Gastrocnemius medialis (tissue), 4 donors: ENCODE measurements at places on chromosomes 16 and 17.
A peak's percentile ranks its signal among the peaks of the same experiment; 100 is the strongest.

GRCh38 chr17:63515426-63515825 is 7.7 kb upstream of the KCNH6 start:
- no peak for DNase-seq
- no peaks in the 10 kb centered on the region for H3K4me1 ChIP-seq
- no peaks in the 10 kb centered on the region for H3K27me3 ChIP-seq
- H3K36me3 ChIP-seq: no peaks in the 10 kb centered on the region
- H3K27ac ChIP-seq: no peak overlapping the region

GRCh38 chr16:30113711-30114333 is 485 bp upstream of the GDPD3 start:
- H3K27ac ChIP-seq: no peak overlapping the region
- no peaks in the 10 kb centered on the region for H3K27me3 ChIP-seq
- no peak overlapping the region for H3K4me3 ChIP-seq
- H3K4me1 ChIP-seq: no peaks in the 10 kb centered on the region
- no peak for DNase-seq

- no peak for DNase-seq
- no peaks in the 10 kb centered on the region for H3K36me3 ChIP-seq
- H3K27me3 ChIP-seq: no peaks in the 10 kb centered on the region
- peaks cover 3% of the 10 kb centered on the region for H3K4me1 ChIP-seq
Observed at GRCh38 chr17:2297023-2297422, 6.6 kb downstream of the SMG6 start.

DNA sequence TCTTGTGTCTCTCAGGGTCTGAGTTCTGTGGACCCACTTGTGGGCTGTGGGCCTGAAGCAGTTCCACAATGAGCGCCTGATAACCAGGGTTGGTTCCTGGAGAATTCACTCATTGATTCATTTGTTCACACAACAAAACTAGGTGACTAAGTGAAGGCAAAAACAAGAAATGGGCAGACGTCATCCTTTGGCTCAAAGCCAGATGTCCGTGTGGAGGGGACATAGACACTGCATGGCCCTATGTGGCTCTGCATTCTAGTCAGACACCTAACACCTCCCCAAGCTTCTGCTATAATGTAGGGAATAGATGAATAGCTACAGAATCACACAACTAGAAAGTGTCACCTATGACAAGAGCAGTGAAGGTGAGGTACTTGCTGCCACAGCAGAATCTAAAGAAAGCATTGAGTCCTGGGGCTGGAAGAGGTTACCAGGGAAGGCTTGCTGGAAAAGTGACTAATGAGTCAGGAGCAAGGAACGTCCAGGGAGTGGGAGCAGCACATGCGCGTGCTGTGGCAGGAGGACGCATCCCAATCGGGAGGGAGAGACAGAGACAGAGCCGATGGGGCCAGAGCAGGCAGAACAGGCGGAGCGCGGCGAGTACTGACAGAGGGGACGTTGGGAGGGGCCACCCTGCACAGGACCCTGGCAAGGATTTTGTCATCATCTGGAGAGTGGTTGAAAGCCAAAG is 58.9 kb downstream of the CES1 start:
- no peak for DNase-seq
- H3K36me3 ChIP-seq: no peaks in the 10 kb centered on the region
- H3K27ac ChIP-seq: no peak overlapping the region
- no peak overlapping the region for H3K4me3 ChIP-seq
- H3K4me1 ChIP-seq: no peaks in the 10 kb centered on the region

GRCh38 chr16:61182391-61182790 is 853.8 kb downstream of the CDH8 start:
- no peaks in the 10 kb centered on the region for H3K4me1 ChIP-seq
- no peak overlapping the region for H3K27ac ChIP-seq
- no peak overlapping the region for H3K4me3 ChIP-seq
- DNase-seq: no peak
- no peaks in the 10 kb centered on the region for H3K27me3 ChIP-seq
- H3K36me3 ChIP-seq: no peaks in the 10 kb centered on the region

DNA sequence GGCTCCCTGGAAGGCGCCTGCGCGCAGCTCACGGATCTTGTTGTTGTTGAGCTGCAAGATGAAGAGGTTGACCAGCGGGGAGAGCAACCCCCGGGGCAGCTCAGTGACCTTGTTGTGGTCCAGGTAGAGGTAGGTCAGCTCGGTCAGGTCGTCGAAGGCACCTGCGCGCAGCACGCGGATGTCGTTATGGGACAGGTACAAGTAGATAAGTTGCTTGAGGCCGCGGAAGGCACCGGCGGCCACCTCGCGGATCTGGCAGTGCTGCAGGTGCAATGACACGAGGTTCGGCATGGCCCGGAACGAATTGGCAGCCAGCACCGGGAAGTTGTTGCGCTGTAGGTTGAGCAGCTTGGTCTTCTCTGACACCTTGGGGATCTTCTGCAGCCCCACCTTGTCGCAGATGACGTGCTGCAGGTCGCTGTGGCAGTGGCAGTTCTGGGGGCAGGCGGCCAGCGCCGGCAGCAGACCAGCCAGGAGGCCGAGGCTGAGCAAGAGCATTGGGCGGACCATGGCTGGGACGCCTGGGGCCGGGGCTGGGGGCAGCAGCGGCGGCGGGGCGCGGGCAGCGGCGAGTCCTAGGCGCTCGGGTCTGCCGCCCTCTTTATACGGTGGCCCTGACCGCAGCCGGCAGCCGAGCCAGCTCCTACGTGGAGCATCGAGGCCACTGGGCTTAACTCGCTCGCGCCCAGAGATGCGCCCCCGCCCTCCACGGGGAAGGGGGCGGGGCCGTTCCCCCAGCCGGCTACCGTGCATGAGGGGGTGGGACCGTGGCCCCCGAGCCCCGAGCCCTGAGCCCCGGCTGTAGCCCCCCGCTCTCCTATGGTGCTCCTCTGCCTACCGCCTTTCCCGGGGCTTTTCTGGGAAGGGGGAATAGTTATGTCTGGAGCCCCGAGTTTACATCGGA is at the start of gene CHAD:
CHAD (minus strand) TSS at position 577 of the 904 bp plus-strand sequence; CDS start at position 510, 67 bp downstream.
- no peaks in the 10 kb centered on the region for H3K27me3 ChIP-seq
- peaks cover 46% of the 10 kb centered on the region for H3K4me1 ChIP-seq
- H3K4me3 ChIP-seq: peak within 1 kb of the TSS; percentile 59
- H3K36me3 ChIP-seq: no peaks in the 10 kb centered on the region

DNA sequence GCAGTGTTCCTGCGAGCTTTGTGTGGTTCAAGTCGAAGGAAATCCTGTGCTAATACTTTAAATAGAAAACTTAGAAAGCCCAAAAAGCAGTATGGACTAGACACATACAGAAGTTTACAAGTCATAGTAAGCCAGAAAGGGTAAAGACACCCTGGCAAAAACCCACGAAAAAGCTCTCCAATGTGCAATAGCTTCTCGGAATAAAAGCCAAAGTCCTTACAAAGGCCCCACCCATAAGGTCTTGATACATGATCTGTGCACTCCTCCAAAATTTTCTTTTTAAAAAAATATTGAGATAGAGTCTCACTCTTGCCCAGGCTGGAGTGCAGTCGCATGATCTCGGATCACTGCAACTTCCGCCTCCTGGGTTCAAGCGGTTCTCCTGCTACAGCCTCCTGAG is 10.3 kb downstream of the C16orf86 start:
- peaks cover 10% of the 10 kb centered on the region for H3K4me1 ChIP-seq
- H3K27ac ChIP-seq: no peak overlapping the region
- H3K27me3 ChIP-seq: no peaks in the 10 kb centered on the region
- no peak overlapping the region for H3K4me3 ChIP-seq

DNA sequence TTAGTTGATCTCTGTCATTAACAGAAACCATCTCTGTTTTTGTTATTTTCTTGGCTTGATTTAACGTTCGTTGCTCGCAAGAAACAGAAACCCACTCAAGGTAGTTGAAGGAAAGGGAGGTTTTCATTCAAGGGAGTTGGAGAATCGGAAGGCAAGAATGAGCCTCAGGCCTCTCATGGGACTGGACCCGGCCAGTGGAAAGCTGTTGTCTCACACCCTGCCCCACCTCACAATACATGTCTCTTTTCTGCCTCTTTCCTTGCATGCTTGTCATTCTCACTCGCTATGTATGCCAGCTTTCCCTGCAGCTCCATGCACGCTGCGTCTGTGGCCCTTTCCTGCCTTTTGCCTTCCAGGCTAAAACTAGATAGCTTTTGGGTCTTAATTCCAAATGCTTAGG is 18.3 kb downstream of the DCAF7 start:
- H3K27ac ChIP-seq: no peak overlapping the region
- no peaks in the 10 kb centered on the region for H3K4me1 ChIP-seq
- no peaks in the 10 kb centered on the region for H3K36me3 ChIP-seq
- H3K4me3 ChIP-seq: no peak overlapping the region
- H3K27me3 ChIP-seq: no peaks in the 10 kb centered on the region
- DNase-seq: no peak

DNA sequence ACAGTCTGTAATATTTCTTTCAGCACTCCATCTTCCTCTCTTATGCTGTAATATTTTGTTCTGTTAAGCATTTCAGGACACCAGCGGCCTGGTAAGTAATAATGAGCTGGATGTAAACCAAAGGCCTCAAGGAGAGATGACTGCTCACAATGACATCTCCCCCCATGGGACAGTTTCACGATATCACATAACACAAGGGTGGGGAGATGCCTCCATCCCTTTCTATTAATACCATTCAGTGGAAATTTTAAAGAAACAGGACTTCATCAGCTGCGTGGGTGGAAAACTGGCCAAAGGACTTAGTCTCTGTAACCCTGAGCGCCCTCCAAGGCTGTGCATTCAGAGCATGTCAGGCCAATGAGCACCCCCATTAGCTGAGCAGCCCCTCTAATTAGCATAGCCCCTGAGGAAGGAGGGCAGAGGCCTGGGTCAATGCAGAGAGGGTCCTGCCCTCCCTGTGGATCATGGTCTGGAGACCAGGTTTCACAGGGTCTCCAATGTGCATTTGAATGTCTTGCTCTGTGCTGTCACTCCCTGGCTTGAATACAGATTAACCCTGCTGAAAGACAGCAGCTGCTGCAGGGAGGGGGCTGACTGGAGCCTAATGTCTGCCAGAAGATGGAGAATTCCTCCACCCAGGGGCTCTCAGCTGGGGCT is 156.4 kb downstream of the HS3ST2 start:
- H3K36me3 ChIP-seq: no peaks in the 10 kb centered on the region
- H3K4me1 ChIP-seq: peaks cover 30% of the 10 kb centered on the region
- peak overlapping the region; percentile 84 for H3K27ac ChIP-seq

DNA sequence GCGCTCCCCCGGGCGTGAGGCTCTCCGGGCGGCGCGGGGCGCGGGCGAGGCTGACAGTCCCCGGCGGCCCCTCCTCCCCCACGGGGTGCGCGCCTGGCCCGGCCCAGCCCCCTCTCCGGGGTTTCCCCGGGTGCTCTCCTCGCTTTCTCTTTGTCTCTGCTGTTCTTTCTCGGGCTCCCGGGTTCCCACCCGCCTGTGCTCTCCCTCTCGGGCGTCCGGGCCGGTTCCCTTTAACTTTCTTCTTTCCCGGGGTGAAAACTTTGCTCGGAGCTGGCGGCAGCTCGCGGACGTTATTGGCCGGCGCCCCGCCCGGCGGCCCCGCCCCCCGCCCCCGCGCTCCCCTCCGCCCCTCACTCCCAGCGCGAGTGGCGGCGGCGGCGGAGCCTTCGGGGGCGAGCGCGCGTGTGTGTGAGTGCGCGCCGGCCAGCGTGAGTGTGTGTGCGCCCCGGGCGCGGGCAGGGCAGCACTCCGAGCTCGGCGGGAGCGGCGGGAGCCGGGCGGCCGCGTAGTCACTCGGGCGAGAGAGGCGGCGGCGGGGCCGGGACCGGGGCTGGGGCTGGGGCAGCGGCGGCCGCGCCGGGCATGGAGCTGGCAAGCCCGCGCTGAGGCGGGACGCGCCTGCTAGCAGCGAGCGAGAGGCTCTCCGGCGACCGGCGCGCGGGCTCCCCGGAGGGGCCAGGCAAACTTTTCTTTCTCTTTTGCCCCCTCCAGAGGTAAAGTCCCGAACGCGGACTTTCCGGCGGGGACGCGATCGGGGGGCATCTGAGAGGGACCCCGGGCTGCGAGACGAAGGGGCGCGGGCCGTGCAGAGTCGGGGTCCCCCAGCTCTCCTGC is at the start of gene NTN1:
NTN1 (plus strand) TSS at position 353 of the 834 bp plus-strand sequence. CDS start 864 bp downstream, outside the sequence.
- H3K27ac ChIP-seq: peak within 1 kb of the TSS; percentile 66
- DNase-seq: no peak
- H3K36me3 ChIP-seq: no peaks in the 10 kb centered on the region
- peak within 1 kb of the TSS; percentile 66 for H3K4me3 ChIP-seq
- H3K27me3 ChIP-seq: peaks cover 18% of the 10 kb centered on the region
- peaks cover 9% of the 10 kb centered on the region for H3K4me1 ChIP-seq

GRCh38 chr17:61460796-61461585 is 8.8 kb downstream of the TBX4 start:
- peaks cover 56% of the 10 kb centered on the region for H3K27me3 ChIP-seq
- DNase-seq: no peak
- H3K4me3 ChIP-seq: no peak overlapping the region
- no peak overlapping the region for H3K27ac ChIP-seq

DNA sequence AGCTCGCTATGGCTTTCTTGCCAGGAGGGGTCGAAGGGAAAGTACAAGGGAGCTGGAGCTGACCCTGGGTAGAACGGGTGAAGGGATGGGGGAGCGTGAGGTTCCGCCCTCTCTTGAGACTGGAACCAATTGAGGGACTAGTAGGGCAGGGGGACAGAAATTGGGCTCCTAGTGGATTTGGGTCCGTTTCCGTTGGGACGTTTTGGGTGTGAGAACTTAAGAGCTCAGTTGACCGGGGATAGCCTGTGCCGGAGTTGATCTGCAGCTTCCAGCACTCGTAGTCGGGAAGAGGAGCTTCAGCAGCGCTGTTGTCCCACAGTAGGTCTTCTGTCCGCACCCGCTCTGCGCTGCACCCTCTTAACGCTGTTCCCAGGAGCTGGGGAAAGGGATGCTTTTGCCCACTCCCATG is 481 bp downstream of the CNTROB start:
- peak overlapping the region; percentile 90 for H3K27ac ChIP-seq
- H3K27me3 ChIP-seq: no peaks in the 10 kb centered on the region
- H3K36me3 ChIP-seq: peaks cover 32% of the 10 kb centered on the region

DNA sequence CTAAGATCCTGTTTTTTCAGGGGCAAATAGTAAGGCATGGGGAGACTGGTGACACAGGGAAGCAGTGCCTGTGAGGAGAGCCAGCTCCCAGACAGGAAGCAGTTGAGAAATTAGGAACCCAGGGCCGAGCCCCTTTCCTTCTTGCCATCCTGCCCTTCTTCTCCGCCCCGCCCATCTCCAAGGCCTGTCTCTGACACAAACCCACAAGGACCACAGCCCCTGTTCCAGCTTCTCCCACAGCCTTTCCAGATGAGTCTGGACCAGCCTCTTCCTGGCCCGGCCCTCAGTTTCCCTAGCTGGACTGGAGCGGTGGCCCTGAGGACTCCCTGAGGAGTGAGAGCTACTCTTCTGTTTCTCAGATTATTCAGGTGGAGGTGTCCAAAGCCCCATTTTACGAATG is 9.9 kb downstream of the CCDC102A start:
- H3K27me3 ChIP-seq: no peaks in the 10 kb centered on the region
- DNase-seq: no peak
- H3K4me1 ChIP-seq: no peaks in the 10 kb centered on the region
- H3K27ac ChIP-seq: no peak overlapping the region
- no peak overlapping the region for H3K4me3 ChIP-seq

- peaks cover 25% of the 10 kb centered on the region for H3K4me1 ChIP-seq
- no peak overlapping the region for H3K27ac ChIP-seq
- no peaks in the 10 kb centered on the region for H3K36me3 ChIP-seq
- H3K27me3 ChIP-seq: no peaks in the 10 kb centered on the region
Observed at GRCh38 chr16:17379121-17379571, 91.6 kb downstream of the XYLT1 start.

- H3K4me3 ChIP-seq: no peak overlapping the region
- no peak for DNase-seq
- H3K4me1 ChIP-seq: peaks cover 17% of the 10 kb centered on the region
- peaks cover 9% of the 10 kb centered on the region for H3K36me3 ChIP-seq
- no peaks in the 10 kb centered on the region for H3K27me3 ChIP-seq
Observed at GRCh38 chr16:85649411-85650134, 36.5 kb downstream of the GSE1 start.
